Stimulated activated CD8-positive, alpha-beta memory T cell treated with anti-CD3 and anti-CD28 coated beads, Interleukin-4, amount 100 ng/mL, for 1 hour (primary cell): ENCODE measurements at places on chromosomes 2 and 18.
A peak's percentile ranks its signal among the peaks of the same experiment; 100 is the strongest.

DNA sequence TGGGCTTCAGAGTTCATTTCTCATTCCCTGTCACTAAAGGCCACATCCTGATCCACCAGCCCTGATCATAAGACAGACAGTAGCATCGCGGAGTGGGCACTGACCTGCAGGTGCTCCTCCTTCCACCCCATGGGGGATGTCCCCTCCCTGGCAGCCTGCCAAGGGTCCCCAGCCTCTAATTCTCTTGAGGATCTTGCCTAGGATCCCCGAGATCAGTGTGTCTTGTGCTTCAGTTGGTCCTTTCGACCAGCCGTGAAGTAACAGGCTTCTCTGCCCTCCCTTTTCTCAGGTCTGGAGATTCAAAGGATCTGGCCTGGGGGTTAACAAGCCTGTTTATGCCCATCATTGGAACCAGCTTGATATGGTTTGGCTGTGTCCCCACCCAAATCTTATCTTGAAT lies 74.5 kb downstream of the ALPK2 start:
- no peak for DNase-seq

- no peak for DNase-seq
These were observed 108.3 kb upstream of the NRP2 start for GRCh38 chr2:205574001-205574400.

- DNase-seq, result no peak
These were observed at the start of gene LIMS2 for GRCh38 chr2:127675331-127676261. TSS of gene LIMS2 (minus strand) at chr2:127675530. CDS start at chr2:127675024, 506 bp downstream.

DNA sequence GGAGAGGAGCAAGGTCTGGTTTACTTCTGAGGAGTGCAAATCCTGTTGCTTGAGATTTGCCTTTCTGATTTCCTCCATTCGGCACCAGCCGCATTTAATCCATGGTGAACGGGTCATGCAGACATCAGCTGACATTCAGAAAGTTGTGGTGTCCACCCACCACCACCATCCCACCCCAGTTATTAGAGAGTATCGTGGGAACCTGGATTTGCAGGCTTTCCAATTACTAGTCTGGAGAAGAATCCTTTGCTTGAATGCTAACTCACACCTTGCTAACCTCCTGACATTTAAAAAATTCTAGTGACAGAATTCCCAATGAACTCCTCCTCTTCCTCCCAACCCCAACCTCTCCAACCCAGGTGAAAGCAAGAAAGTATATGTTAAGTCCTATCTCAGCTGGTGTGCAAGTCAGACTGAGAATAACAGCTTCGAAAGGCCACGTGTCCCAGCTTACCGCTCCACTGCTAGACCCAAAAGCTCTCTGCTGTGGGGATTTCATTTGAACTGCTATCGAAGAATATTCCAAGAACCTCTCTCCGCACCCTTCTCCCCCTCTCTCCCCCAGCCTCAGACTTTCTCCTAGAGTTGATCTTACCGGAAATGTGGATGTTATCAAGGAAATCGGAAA lies 17.7 kb downstream of the BCL11A start:
- DNase-seq, result no peak

DNA sequence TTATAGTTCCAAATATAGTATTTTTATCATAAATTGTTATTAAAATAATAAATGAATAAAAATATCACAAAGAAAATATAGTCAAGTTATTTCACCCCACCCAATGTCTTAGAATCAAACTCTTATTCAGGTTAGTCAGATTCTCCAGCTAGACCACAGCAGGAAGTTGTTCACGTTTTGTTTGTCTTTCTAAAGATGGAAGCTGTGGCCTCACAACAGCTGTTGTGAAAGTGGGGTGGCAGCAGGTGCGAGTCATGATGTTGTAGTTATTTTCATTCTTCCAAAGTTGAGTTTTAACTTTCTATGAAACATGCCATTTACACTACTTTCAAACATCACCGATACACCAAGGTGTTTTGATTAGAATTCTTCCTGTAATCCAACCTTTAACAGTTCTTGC lies 272.9 kb downstream of the SLC8A1 start:
- no peak for DNase-seq

GRCh38 chr2:84654414-84654813 lies 138.1 kb downstream of the DNAH6 start:
- DNase-seq, result no peak

- no peak for DNase-seq
These were observed 86.2 kb downstream of the MYL12B start for GRCh38 chr18:3348176-3348575.

DNA sequence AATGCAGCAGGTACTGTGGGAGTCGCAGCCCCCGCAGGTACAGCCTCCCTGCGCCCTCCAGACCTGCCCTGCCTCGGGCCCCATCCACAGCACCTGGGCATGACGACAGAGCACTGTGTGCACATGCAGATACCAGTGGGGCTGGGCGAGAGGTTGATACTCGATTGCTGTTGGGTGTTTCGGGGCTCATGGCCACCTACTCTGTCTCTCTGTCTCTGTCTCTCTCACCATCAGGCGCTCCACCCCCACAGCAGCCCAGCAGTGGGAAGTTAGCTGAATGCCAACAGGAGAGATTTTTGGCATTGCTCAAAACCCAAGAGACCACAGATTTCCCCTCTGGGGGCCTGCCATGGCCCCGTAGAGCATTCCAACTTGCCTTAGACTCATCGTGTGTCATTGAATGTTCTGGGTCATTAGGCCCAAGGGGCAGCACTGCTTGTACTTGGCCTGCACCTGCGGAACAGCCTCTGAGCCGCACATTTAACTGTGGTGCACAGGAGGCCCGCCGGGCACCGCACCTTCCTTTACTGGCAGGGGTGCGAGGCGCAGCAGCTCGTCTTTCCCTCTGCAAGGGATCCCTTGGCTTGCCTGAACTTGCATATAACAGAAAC lies 18.8 kb downstream of the KCNIP3 start:
- no peak for DNase-seq

- DNase-seq, result no peak
These were observed 5.8 kb upstream of the MTA3 start for GRCh38 chr2:42562474-42563144.

DNA sequence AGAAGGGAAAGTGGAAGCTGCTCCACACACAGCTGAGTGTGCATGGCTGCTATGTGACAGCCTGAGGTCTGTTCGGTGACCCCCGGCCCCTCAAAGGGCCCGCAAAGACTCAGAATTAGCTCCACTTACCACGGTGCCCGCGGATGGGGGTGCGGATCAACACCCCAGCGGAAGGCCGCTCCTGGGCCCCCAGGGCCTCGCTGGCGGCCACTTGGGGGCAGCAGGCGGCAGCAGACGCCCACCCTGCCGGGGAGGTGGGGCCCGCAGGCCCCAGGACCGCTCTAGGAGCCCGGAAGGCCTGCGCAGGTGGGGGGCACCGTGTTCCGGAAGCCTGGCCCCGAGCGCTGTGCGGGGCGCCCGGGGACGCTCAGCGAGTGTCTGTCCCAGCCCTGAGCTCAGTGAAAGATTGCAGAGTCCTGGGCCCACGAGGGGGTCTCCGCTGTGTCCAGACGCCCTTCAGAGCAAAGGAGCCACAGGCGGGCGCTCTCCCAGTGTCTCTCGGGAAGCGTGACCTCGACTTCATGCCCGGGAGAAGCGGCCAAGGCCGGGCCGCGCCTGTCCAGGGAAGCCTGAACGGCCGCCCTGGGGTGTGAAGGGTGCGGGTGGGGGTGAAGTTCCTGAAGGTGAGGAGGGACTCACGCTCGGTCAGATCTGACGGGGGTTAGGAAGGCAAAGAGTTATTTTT lies 118.7 kb downstream of the VAPA start:
- peak; percentile 21 for DNase-seq

DNA sequence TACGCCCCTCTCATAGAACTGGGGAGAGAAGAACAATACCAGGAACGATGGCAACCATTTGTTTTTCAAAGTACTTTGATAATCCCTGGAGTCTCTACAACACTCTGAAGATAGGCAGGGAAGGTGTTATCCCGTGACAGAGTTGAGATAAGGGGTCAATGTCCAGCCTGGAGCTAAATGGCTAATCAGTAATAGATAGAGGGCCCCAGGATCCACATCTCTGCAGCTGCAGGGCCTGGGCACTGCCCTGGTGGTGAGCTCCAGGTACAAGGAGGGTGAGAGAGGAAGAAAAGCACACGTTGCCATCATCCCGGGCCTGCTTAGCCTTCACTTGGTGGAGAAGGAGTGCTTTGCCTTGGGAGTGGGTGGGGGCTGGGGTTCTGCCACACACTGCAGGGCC lies 260.6 kb downstream of the PRKCE start:
- DNase-seq, result no peak

GRCh38 chr2:20425371-20425881 lies 21.4 kb upstream of the RHOB start:
- no peak for DNase-seq

DNA sequence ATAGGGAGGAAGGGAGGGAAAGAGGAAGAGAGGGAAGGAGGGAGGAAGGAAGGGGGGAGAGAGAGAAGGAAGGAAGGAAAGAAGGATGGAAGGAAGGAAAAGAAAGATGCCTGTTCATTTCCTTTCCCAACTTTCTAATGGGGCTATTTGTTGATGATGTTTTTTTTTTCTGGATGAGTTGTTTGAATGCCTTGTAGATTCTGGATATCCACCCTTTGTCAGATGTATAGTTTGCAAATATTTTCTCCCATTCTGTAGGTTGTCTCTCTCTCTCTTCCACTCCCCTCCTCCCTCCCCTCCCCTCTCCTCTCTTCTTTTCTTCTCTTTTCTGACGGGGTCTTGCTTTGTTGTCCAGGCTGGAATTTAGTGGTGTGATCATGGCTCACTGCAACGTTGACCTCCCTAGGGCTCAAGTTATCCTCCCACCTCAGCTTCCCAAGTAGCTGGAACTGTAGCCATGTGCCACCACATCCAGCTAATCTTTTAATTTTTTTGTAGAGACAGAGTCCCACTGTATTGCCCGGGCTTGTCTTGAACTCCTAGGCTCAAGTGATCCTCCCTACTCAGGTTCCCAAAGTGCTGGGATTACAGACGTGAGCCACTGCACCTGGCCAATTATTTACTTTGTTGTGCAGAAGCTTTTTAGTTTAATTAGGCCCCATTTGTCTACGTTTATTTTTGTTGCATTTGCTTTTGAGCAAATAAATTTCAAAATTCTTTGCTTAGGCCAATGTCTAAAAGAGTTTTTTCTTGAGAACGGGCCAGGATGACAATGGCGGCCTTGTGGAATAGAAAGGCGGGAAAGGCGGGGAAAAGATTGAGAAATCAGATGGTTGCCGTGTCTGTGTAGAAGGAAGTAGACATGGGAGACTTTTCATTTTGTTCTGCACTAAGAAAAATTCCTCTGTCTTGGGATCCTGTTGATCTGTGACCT lies 57.3 kb upstream of the FAM117B start:
- no peak for DNase-seq

DNA sequence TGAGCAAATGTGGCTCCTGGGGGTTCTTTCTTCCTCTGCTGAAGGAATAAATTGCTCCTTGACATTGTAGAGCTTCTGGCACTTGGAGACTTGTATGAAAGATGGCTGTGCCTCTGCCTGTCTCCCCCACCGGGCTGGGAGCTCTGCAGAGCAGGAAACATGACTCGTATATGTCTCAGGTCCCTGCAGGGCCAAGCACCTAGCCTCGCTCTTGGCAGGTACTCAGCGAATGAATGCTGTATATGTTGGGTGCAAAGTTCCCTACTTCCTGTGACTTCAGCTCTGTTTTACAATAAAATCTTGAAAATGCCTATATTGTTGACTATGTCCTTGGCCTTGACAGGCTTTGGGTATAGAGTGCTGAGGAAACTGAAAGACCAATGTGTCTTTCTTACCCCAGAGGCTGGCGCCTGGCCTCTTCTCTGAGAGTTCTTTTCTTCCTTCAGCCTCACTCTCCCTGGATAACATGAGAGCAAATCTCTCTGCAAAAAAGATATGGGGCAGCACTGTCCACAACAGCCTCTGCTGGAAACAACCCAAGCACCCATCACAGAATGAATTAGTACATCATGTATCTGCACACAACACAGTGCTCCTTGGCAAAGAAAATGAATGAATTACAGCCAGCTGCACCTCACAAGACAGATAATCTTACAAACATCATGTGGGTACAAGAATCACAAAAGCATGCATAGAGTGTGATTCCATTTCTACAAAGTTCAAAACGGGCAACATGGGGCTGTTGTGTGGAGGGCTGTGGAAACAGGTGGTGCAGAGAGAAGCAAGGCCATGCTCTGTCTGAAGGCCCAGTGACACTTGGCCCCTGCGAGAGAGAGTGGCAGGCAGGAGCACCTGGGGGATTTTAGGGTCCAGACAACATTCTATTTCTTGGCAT lies 6.6 kb downstream of the IL1RN start:
- DNase-seq, result no peak

GRCh38 chr2:66430505-66431273 lies 4.2 kb upstream of the MEIS1 start:
- DNase-seq, result no peak

DNA sequence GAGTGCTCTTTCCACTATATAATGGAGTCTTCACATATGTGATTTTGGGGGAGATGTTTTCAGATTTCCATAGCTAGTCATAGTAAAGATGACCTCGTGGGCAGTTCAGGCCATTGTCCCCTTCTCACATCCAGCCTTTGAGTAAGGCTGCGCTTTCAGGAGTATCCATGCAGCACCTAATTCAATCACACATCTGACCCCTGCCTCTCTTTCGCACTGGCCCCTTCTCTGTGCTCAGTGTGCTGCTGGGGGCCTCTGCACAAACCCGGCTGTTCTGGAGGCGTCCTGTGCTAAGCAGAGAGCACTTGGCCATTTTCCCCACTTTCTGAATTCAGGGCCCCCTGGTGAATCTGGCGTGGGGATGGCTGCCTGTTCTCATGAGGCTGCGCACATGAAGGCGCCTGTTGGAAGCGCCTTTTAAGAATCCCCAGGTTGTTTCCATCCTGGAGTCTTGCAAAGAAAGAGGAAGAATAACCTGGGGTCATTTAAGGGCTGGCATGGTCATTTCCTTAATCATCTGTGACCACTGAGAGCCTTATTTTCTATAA lies 96.0 kb upstream of the ALPP start:
- no peak for DNase-seq

- DNase-seq, result no peak
These were observed 182.8 kb upstream of the RAB12 start for GRCh38 chr18:8426401-8426800.

DNA sequence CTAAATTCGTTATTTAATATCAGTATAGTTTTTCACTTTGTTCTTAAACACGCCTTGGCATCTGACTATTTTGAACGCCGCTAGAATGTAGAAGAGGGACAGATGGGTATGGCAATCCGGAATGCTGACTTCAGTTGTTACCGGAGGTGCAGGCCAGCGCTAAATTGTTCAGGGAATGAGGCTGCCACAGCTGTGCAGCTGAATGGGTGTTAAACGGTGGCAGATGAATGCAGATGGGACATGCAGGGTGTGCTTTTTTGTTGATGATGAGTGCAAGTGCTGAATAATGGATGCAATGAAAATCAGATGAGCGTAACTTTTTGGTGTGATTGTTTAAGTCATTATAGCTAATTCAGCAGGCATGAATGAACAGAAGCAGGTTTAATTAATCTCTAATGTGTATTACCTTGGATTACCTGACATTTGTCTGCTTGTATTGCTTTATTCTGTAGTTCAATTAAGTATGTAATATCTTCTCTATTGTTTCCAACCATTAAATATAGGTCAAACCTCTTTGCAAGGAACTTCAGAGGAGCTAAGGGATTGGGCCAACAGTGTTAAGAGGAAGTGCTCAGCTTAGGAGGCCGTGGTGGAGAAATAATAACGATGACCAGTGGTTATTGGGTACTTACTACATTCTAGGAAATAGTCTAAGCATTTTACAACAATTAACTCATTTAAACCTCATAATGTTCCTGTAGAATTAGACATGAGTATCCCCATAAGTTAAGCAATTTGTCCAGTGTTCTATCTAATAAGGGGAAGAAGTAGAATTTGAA lies 11.9 kb upstream of the CREG2 start:
- DNase-seq, result no peak

GRCh38 chr2:225464346-225465025 lies 65.0 kb downstream of the NYAP2 start:
- DNase-seq, result no peak
